ENCODE measurements at places on chromosomes 16 and 17. TPM values are rescaled to one million over a fixed set of nuclear protein-coding genes. Genes with fewer than 3 reads are reported as not detected.

MPP2 gene
- total RNA-seq, result 4.1 TPM

TBC1D3I gene
- 3.1 TPM for total RNA-seq

PLD2 gene
- 27.5 TPM for total RNA-seq

FOXN1 gene
- not detected for total RNA-seq

GJD3 gene
- total RNA-seq, result not detected

- no peak for DNase-seq
- H3K4me3 ChIP-seq, result no peak overlapping the region
- no peaks in the 10 kb centered on the region for H3K27me3 ChIP-seq
- H3K4me1 ChIP-seq, result peaks cover 22% of the 10 kb centered on the region
- H3K27ac ChIP-seq, result no peak overlapping the region
These were observed 596.2 kb downstream of the MAF start for GRCh38 chr16:79004309-79004708.

DNA sequence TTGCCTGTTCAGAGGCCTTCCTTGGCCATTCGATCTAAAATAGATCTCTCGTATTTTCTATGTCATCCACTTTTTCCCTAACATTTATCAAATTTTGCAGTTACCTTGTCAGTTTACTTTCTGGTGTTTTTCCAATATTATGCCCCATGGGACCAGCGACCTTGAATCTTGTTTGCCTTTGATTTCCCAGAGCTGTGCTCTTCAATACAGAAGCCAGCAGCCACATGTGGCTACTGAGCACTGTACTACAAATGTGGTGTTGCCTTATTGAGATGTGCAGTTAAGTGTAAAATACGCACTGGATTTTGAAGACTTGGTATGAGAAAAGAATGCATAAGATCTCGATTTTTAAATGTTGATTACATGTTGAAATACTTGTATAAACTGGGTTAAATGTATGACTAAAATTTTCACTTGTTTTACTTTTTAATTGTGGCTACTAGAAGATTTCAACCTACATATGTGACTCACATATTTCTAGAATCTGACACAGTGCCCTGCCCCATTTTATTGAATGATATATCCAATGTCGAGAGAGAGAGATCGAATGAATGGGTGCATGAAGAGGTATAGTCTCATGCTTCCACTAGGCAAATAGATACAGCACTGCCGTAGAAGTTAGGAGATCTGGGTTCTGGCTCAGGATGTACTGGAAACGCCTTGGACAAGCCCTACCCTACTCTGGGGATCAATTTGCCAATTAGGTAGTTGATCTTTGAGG is 824 bp upstream of the PSME3 start:
- H3K4me3 ChIP-seq, result peak overlapping the region; percentile 90
- H3K27me3 ChIP-seq, result peaks cover 9% of the 10 kb centered on the region
- H3K27ac ChIP-seq, result peak overlapping the region; percentile 93
- no peak for DNase-seq

DNA sequence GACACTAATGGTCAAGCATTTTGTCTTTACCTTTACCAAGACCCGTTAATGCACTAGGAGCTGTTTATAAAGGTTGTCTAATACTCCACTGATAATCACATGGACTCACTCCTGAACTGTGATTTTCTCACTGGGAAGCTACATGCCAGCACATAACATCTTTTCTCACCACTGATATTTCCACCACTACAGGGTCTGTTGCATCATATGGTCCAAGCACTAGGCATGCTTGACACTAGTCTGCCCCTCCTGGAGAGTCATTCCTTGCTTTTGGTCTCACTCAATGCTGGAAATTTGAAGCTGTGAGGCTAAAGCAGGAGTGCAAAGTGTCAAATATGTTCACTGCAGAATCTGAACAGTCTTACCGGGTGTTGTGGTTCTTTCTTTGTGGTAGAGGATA is 1576.8 kb downstream of the CDH8 start:
- no peak overlapping the region for H3K27ac ChIP-seq
- H3K4me1 ChIP-seq, result no peaks in the 10 kb centered on the region
- no peaks in the 10 kb centered on the region for H3K27me3 ChIP-seq
- no peaks in the 10 kb centered on the region for H3K36me3 ChIP-seq
- H3K4me3 ChIP-seq, result no peak overlapping the region

DNA sequence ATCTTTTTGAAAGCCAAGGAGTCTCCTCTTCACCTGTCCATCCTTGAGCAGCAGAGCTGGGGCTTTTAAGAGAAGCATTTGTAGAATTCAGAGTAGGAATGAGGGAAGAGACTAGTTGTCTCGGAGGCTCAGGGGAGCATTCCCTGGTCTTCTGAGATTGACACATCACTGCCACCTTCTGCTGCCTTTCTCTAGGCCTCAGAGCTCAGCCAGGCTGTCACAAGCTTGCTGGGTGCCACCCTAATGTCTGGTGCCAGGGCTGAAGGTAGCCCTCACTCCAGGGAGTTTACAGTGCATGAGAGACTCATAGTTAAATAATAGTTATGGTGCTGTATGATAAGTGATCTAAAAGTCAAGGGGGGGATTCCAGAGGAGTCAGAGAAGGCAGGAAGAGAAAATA is 39.7 kb downstream of the B9D1 start:
- no peak overlapping the region for H3K27ac ChIP-seq
- H3K4me1 ChIP-seq, result no peaks in the 10 kb centered on the region
- H3K36me3 ChIP-seq, result peaks cover 3% of the 10 kb centered on the region

DNA sequence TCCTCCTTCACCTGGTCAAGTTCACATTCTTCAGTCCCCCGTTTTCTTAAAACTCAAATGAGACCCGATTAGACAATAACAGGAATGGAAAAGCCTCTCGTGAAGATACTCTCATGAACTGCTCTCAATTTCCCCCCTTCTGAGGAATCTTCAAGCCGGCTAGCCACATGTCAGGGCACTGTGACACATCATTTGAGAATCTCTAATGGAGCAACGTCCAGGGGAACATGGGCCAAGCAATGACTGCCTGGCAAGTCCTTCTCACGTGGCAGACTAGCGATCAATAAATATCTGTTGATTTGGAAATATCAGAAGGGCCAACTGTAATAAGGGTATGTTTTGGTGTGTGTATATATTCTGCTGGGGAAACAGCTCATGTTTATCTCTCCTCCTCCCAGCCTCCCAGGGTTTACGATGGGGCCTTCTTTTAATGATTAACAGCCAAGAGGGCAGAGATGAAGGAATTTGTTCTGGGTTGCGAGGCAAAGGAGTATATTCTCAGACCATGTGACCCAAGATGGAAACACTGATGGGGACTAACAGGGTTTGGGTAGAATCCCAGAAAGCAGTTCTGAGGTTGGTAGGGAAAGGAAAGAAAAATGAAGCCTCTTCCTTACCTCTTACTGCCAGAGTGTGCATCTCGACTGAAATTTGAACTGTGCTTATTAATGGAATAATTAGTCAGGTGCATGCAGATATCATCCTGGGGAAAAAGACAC is 21.4 kb downstream of the TTLL6 start:
- H3K4me3 ChIP-seq, result no peak overlapping the region
- no peak overlapping the region for H3K27ac ChIP-seq
- no peaks in the 10 kb centered on the region for H3K36me3 ChIP-seq
- no peak for DNase-seq

GRCh38 chr16:70726892-70727361 is 41.1 kb upstream of the MTSS2 start:
- H3K4me1 ChIP-seq, result no peaks in the 10 kb centered on the region
- no peak for DNase-seq
- peak overlapping the region; percentile 10 for H3K27ac ChIP-seq
- no peaks in the 10 kb centered on the region for H3K27me3 ChIP-seq

- H3K4me1 ChIP-seq, result no peaks in the 10 kb centered on the region
- H3K27ac ChIP-seq, result no peak within 1 kb of the TSS
- H3K27me3 ChIP-seq, result peaks cover 16% of the 10 kb centered on the region
- peaks cover 5% of the 10 kb centered on the region for H3K36me3 ChIP-seq
- peak within 1 kb of the TSS; percentile 31 for H3K4me3 ChIP-seq
These were observed at the start of gene DNAH9 for GRCh38 chr17:11598274-11599221. TSS of gene DNAH9 (plus strand) at chr17:11598470. CDS start at chr17:11598499, 29 bp downstream.

- H3K4me3 ChIP-seq, result no peak overlapping the region
- no peak overlapping the region for H3K27ac ChIP-seq
- peaks cover 7% of the 10 kb centered on the region for H3K4me1 ChIP-seq
- DNase-seq, result no peak
- no peaks in the 10 kb centered on the region for H3K36me3 ChIP-seq
- H3K27me3 ChIP-seq, result no peaks in the 10 kb centered on the region
These were observed 120.7 kb upstream of the GSE1 start for GRCh38 chr16:85492295-85492864.

- no peak for DNase-seq
- no peaks in the 10 kb centered on the region for H3K27me3 ChIP-seq
These were observed 19.1 kb upstream of the CACNG1 start for GRCh38 chr17:67025216-67025792.

GRCh38 chr17:1188812-1189504 is 9.2 kb upstream of the ABR start:
- no peak overlapping the region for H3K27ac ChIP-seq
- H3K27me3 ChIP-seq, result peaks cover 5% of the 10 kb centered on the region
- no peak overlapping the region for H3K4me3 ChIP-seq
- DNase-seq, result no peak
- H3K4me1 ChIP-seq, result peaks cover 13% of the 10 kb centered on the region
- no peaks in the 10 kb centered on the region for H3K36me3 ChIP-seq

DNA sequence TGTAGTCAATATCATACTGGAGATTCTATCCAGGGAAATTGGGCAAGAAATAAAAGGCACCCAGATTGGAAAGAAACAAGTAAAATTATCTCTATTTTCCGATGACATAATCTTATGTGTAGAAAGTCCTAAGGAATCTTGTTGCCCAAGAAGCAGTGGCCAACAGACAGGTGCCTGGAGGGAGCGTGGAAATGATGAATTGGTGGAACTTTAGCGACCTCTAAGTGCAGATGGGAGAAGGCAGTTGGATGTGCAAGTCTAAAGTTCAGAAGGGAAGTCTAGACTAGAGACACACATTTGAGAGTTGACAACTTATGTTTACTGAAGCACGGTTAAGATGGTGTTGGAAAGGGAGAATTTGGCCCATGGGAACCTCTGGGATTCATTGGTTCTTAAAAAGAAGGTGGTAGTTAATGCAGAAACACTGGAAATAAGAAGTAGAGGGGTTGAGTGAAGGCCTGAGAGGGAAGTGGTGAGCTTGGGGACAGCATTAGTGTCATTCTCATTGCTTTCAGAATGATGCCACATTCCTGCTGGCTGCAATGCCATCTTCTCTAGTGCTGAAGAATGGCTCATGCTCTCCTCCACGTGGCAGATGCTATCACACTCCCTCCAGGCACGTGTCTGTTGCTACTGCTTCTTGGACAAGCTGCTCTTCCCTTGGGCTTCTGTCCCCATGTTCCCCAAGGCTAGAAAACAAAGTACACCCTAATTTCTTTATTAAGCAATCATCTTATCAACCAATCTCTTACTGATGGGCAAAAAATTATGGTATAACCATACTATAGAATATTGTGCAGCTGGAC is 24.0 kb downstream of the TAT start:
- H3K27me3 ChIP-seq, result peaks cover 8% of the 10 kb centered on the region
- H3K4me3 ChIP-seq, result no peak overlapping the region
- no peak for DNase-seq

DNA sequence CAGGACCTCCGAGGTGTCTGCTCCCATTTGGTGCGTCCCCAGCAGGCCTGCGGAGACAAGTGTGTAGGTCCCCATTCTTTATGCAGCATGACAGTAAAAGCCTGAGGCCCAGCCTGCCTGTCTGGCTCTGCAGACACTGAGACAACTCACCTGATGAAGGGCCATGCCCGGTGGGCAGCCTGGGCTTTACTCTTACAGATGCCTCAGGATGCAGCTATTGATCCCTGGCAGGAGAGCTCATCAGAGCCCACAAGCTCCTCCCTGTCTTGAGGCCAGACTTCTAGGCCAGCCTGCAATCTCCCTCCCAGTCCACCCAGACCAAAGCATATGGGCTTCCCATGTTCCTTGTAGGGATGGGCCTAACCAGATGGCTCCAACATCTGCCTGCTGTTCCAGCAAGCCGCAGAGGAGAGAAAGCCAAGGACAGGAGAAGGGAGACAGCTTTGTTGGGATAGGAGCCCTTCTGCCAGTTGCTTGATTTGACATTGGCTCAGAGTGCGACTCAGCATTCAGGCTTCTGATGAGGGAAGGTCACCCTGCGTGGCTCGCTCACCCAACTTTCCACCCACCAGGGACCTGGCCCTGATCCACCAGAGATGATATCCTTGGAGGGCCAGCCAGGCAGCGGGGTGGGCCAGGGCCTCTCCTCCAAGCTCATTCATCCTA is 87.5 kb downstream of the SOCS1 start:
- peaks cover 35% of the 10 kb centered on the region for H3K4me1 ChIP-seq
- peaks cover 13% of the 10 kb centered on the region for H3K36me3 ChIP-seq
- no peak overlapping the region for H3K4me3 ChIP-seq
- H3K27me3 ChIP-seq, result no peaks in the 10 kb centered on the region
- H3K27ac ChIP-seq, result no peak overlapping the region
- DNase-seq, result no peak

DNA sequence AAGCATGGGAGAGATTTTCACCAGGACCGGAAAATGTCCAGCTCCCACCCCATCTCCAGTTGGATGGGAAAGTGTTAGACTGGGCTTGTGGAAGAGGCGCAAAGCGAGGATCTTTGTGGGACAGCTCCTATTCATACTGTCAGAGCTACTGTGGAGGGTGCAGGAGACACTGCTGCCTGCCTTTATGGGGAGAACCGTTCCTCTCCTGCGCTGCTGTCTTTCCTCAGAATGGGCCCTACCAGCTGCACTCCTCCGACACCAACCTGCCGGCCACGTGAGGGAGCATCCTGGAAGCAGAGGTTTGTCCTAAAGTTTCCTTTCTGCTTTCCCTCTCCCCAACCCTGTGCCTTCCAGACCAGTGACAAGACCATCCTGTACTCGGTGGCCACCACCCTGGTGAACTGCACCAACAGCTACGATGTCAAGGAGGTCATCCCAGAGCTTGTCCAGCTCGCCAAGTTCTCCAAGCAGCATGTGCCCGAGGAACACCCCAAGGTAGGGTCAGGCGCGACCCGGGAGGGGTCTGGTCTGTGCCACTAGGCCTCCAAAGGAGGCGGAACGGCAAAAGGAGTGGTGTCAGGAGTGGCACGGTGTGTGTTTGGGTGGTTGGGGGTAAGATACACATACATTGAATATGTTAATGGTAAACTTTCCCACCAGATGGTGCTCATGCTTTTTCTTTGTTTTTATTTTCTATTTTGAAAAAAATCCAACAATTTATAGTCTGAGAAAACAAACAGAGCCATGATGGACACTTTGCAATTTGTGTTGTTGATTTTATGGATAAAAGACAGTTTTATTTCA is 23.0 kb downstream of the SLC35G3 start:
- no peak overlapping the region for H3K4me3 ChIP-seq
- DNase-seq, result peak; percentile 20
- no peaks in the 10 kb centered on the region for H3K27me3 ChIP-seq
- no peaks in the 10 kb centered on the region for H3K36me3 ChIP-seq
- H3K4me1 ChIP-seq, result peaks cover 58% of the 10 kb centered on the region

- H3K27me3 ChIP-seq, result no peaks in the 10 kb centered on the region
- peak overlapping the region; percentile 2 for H3K4me3 ChIP-seq
These were observed 30.8 kb downstream of the USP10 start for GRCh38 chr16:84730406-84731106.
